OCI-LY7 (cell line): ENCODE measurements at places on chromosomes 5 and 9. TPM values are rescaled to one million over a fixed set of nuclear protein-coding genes. Genes with fewer than 3 reads are reported as not detected.

GRCh38 chr5:161183559-161183958, 331.5 kb upstream of the ATP10B start:
- no peak for DNase-seq

DNA sequence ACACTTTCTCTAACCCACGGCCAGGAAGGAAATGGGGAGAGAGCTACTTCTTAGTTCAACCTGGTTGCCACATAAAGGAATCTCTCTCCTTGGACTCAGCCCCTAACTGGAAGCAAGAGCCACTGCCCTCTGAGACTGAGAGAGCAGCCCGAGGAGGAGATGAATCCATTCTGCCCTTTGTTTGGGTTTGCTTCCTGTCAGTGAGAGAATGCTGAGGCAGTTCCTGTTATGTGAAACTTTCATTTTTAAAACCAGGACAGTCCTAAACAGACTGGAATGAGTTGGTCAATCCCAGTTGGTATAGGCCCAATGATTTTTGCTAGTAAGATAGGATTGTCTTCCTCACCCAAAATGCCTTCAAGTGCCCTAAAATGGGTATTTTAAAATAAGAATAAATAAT, 205.1 kb downstream of the NTRK2 start:
- DNase-seq = no peak

GRCh38 chr5:153866176-153866575, 172.5 kb downstream of the FAM114A2 start:
- no peak for DNase-seq

DNA sequence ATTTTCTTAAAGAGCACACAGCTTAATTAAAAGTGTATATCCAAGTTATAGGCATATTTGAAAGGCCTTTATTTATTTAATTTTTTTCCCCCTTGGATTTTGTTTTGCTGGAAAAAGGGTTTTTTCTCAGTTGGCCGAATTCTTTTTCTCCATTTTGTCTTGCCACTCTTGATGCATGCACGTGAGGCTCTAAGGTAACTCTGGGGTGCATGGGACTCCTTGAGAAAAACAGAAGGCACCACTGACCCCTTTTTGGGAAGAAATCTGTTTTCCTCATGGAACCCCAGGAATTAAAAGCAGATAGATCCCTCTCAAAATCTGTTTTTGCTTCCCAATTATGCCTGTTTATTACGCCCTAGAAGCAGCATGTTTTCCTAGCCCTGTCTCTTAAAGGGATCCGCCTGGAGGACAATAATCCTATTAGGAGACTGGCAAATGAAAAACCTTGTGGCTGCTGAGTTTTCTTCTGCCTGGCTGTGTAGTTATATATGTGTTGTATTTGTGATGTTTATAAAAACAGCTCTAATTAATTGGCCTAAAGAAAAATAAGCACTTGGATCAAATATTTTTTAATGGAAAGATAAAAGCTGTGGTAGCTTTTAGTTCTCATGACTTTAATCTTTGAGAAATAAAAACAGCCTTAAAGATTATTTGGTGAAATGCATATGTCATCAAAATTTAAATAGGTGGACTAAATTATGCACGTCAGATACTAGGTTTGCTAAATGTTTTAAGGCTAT, 435.1 kb upstream of the CDH9 start:
- DNase-seq = no peak

- no peak for DNase-seq
These were observed 90.6 kb downstream of the NLN start for GRCh38 chr5:65812648-65813047.

DNA sequence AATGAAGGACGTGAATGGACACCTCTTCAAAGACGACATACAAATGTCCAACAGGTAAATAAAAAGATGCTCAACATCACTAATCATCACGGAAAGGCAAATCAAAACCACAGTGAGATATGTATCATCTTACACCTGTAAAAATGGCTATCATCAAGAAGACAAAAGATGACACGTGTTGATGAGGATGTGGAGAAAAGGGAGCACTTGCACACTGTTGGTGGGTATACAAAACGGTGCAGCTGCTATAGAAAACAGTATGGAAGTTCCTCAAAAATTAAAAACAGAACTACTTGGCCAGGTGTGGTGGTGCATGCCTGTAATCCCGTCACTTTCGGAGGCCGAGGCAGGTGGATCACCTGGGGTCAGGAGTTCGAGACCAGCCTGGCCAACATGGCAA, 47.9 kb downstream of the STK10 start:
- peak; percentile 90 for DNase-seq

GRCh38 chr5:42870882-42871418, 59.3 kb upstream of the SELENOP start:
- DNase-seq = no peak

- DNase-seq = no peak
These were observed 377.6 kb downstream of the DNAH5 start for GRCh38 chr5:13566871-13567339.

DNA sequence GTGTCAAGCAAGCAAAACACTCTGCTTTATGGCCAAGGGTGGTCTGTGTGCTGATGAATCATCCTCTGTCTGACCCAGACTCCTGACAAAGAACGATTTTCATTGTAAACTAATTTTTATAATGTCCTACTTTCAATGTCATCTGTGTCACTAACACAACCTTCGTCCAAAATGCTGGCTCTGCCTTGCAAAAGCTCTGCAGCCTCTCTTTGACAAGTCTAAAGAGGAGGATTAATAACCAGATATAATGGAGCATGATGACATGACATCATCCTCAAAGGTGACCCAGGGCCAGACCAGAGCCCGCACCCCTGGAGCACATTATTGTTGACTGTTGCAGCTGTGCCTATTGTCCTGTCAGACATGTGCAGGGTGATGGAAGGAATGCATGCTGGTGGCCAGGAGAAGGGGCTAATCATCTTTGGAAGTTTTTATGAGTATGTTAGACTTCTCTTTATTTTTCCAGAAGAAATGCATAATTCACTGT, 589.4 kb downstream of the NR2F1-AS1 start:
- DNase-seq = no peak

DNA sequence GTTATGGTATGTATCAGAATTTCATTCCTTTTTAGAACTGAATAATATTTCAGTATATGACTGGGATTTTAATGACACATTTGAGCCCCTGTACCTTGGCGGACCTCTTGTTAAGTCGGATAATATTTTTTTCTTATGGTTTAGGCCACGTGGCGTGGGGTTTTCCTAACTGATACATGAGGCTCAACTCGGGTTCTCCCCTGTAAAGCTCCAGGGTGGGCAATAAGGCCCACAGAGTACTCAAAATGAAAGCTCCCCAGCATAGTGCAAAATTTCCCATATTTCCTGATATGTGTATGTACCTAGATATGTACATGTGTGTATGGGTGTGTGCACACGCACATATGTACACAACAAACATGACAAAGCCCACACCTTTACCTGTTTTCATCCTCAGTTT, 24.5 kb downstream of the TICAM2 start:
- no peak for DNase-seq

- DNase-seq = no peak
These were observed 747 bp downstream of the TRPM3 start for GRCh38 chr9:71120501-71121247.

- DNase-seq = no peak
These were observed 75.0 kb upstream of the FCN1 start for GRCh38 chr9:134992755-134993124.

GRCh38 chr5:168104350-168104749, 187.1 kb upstream of the WWC1 start:
- no peak for DNase-seq

DNA sequence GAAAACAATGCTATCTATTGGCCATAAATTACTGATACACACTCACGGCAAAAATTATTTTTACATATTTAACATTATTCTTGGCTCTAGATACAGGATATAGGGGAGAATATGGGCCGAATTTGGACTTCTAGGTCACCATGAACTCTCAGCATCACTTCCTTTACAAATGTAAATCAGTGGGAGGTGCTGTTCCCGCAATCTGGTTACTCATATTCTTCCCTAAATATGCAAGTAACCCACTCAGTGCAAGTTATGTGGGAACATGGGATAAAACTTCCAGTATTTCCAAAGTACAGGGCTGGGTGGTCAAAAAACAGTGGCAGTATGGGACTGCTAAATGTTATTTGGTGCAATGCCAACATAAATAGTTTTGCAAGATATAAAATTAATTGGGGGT, 145.6 kb downstream of the PPP2R2B start:
- no peak for DNase-seq

GRCh38 chr9:109934136-109934856, 154.3 kb downstream of the PALM2AKAP2 start:
- DNase-seq = no peak

GRCh38 chr9:89428901-89429890, 68.7 kb downstream of the SEMA4D start:
- DNase-seq = peak; percentile 91

DNA sequence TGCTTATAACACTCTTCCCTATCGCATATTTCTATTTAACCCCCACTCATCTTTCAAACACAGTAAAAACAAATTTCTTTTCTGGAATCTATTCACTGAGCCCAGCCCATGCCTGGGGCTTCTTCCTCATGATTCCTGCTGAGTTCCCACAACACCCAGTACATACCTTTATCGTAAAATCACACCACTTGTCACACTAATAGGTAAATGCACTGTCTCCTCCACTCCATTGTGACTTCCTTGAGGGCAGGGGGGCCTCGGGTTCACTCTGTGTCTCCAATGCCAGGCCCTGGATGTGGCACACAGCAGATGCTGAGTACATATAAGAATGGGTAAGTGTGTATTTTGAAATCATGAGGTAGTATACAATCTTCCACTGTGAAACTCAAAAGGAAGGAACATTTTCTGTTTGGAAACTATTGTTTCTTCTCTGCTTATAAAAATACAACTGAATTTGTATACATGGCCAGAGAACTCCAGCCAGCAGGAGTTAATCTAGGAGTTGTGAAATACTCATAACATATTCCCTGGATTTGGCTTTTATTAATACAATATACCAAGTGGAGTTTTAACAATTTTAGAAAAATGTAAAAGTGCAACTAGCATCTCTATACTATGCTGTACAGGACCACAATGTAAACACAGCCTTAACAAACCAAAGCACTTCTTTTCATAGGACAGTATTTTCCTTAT, 7.2 kb downstream of the PLK2 start:
- DNase-seq = no peak

- no peak for DNase-seq
These were observed 862.1 kb downstream of the PTPRD start for GRCh38 chr9:9750719-9751118.

- DNase-seq = no peak
These were observed 5.2 kb upstream of the HDHD3 start for GRCh38 chr9:113381909-113382411.

BAAT gene
- not detected in 2 replicates for total RNA-seq

SH3RF2 gene
- total RNA-seq = not detected in 2 replicates

FAM53C gene
- 46.5 and 47.8 TPM in 2 replicates for total RNA-seq

SELENOP gene
- total RNA-seq = not detected in 2 replicates

FLT4 gene
- not detected in 2 replicates for total RNA-seq

FCN2 gene
- not detected in 2 replicates for total RNA-seq

SLCO6A1 gene
- not detected in 2 replicates for total RNA-seq
